ENCODE measurements at places on chromosomes 2 and 18. TPM values are rescaled to one million over a fixed set of nuclear protein-coding genes. Genes with fewer than 3 reads are reported as not detected.

TRIP12 gene
- total RNA-seq, result 224 TPM

CLHC1 gene
- total RNA-seq, result 7.5 TPM

SRD5A2 gene
- not detected for total RNA-seq

TMEM198 gene
- 1.0 TPM for total RNA-seq

SFTPB gene
- total RNA-seq, result not detected

TMEM182 gene
- total RNA-seq, result 2.2 TPM

OSBPL6 gene
- total RNA-seq, result 0.78 TPM

CNGA3 gene
- total RNA-seq, result not detected

GBX2 gene
- not detected for total RNA-seq

NETO1 gene
- total RNA-seq, result not detected

TAF4B gene
- 3.8 TPM for total RNA-seq

WDCP gene
- total RNA-seq, result 19.1 TPM

OR6B2 gene
- total RNA-seq, result not detected

DAW1 gene
- not detected for total RNA-seq

GAREM1 gene
- total RNA-seq, result 0.18 TPM

SCYGR4 gene
- not detected for total RNA-seq

CRYGD gene
- not detected for total RNA-seq

DSG4 gene
- not detected for total RNA-seq

SIGLEC15 gene
- not detected for total RNA-seq

POMC gene
- 2.7 TPM for total RNA-seq

NGEF gene
- 0.48 TPM for total RNA-seq

GULP1 gene
- total RNA-seq, result not detected

CYTIP gene
- 389 TPM for total RNA-seq

UPP2 gene
- not detected for total RNA-seq

CPO gene
- not detected for total RNA-seq

All from activated CD4-positive, alpha-beta memory T cell treated with anti-CD3 and anti-CD28 coated beads, Interleukin-2, amount 10 ng/mL, durations not matched to agents 7 days and 5 days (primary cell).